ENCODE measurements at places on chromosomes 16 and 17. TPM values are rescaled to one million over a fixed set of nuclear protein-coding genes. Genes with fewer than 3 reads are reported as not detected.

- H3K27me3 ChIP-seq, result no peaks in the 10 kb centered on the region
- H3K36me3 ChIP-seq, result no peaks in the 10 kb centered on the region
- H3K27ac ChIP-seq, result peak overlapping the region; percentile 50
- DNase-seq, result no peak
These were observed 6.4 kb downstream of the CASKIN2 start for GRCh38 chr17:75508931-75509361.

GRCh38 chr17:7849751-7850504, 4.9 kb upstream of the TMEM88 start:
- DNase-seq, result no peak
- no peak overlapping the region for H3K27ac ChIP-seq
- H3K27me3 ChIP-seq, result no peaks in the 10 kb centered on the region
- H3K36me3 ChIP-seq, result peaks cover 56% of the 10 kb centered on the region
- H3K4me3 ChIP-seq, result no peak overlapping the region

GRCh38 chr17:72423718-72424117, 302.9 kb downstream of the SOX9 start:
- H3K4me3 ChIP-seq, result no peak overlapping the region
- H3K27ac ChIP-seq, result no peak overlapping the region
- H3K4me1 ChIP-seq, result peaks cover 32% of the 10 kb centered on the region
- H3K36me3 ChIP-seq, result no peaks in the 10 kb centered on the region
- no peaks in the 10 kb centered on the region for H3K27me3 ChIP-seq

Gene CNGB1
- total RNA-seq, result not detected

DNA sequence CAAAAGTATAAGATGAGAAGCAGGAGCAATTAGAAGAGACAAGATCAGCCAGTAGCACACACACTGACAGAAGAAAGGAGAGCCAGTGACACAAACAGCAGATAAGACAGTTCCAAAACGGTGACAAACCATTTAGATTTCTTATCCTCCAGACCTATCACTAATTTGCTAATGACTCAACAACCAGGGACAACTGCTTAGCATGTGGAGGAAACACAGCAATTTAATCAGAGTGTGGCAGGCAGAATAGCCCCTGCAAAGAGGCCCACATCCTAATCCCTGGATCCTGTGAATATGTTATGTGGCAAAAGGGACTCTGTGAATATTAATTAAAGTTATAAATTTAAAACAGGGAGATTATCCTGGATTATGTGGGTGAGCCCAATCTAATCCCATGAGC, 81.1 kb downstream of the CACNG1 start:
- H3K4me3 ChIP-seq, result no peak overlapping the region
- H3K4me1 ChIP-seq, result no peaks in the 10 kb centered on the region
- H3K27me3 ChIP-seq, result no peaks in the 10 kb centered on the region
- H3K27ac ChIP-seq, result no peak overlapping the region
- no peaks in the 10 kb centered on the region for H3K36me3 ChIP-seq
- DNase-seq, result no peak

Data from vagina (tissue), 2 donors.